ENCODE measurements at places on chromosomes 1 and 21. TPM values are rescaled to one million over a fixed set of nuclear protein-coding genes. Genes with fewer than 3 reads are reported as not detected.

- no peak for DNase-seq
These were observed 58.2 kb downstream of the FNBP1L start for GRCh38 chr1:93506126-93506525.

GRCh38 chr1:167722152-167722869 is 529 bp downstream of the MPZL1 start:
- DNase-seq = peak; percentile 68

DNA sequence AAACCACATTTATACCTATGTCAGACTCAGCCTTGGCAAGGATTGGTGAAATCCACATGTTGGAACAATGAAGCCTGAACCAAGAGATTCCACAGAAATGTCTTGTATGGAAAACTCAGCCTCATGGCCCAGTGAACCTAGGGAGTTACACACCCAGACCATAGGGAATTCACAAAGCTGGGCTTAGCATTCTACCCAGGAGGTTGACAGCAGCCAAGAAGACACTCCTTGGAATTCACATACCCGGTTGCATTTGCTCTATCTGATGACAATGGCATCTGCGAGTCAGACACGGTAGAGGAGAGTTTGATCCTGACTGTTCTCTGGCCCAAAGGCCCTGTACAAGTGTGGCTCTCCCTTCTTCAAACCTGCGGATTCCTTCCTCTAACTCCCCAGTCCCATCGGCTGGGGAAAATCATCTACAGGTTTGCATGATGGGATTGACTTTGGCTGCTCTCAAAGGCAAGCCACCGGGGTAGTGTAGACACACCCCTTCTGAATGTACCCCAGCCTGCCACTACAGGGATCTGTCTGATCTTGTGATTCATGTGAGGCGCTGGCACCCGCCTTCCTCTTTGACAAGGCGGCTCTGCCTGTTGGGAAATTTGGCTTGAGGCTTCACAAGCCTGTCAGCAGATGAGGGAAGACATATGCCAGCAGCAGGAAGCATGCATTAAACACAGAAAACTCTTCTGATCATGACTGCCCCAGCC is 297.3 kb upstream of the KAZN start:
- no peak for DNase-seq

- DNase-seq = no peak
These were observed 9.6 kb upstream of the SMYD2 start for GRCh38 chr1:214271174-214271858.

DNA sequence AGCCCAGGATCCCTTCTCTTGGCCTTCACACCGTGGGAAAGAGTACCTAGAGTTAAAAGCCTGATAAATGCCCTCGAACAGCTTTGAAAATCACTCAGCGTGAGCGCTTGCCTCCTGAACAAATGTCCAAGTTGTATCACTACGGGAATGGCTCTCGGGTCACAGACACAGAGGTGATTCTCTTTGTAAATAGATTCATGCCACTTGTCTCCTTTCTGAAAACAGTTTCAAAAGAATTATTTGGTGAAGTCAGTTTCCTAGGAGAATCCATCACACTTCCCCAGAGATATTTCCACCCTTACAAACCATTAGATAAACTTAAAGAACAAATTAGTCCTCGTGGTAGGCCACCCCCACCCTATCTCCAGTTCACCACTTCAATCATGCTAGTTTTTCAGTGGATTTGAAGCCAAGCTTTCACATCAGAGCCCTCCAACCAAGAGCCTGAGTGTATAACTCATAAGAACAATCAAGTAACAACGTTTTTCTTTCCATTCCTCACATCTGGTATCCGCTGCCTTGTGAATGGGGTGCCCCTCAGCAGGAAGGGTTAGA is 132.9 kb downstream of the SLC30A10 start:
- DNase-seq = no peak

- no peak for DNase-seq
These were observed 157.8 kb downstream of the KCNT2 start for GRCh38 chr1:196450143-196451095.

DNA sequence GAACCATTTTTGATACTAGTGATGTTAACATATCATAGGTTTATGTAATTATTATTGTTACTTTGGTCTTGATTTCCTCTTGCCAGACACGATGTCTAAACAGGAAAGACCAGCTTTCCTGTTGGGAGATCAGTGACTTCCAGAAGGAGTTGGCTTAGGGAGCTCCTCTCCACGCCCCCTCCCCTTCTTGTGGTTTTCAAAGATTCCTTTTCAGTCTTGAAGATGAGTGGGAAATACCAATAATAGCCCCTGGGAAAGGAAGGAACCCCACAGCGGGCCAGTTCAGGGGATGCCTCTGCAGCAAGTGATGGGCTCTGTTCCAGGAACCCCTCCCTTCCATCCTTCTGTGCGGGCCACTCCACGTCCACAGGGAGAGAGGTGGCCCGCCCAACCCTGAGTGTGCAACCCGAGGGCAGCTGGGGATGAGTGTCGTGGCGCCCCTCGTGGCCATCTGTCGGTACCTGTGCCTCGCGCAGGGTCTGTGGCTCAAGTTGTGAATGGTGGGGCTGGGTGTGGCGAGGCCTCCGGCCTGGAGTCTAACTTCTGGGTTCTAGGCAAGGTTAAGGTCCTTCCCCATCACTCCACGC is 65.7 kb downstream of the TLR5 start:
- DNase-seq = no peak

PLA2G4A gene
- 7.3 TPM for total RNA-seq

- DNase-seq = no peak
These were observed 50.7 kb downstream of the LRIG2 start for GRCh38 chr1:113123737-113124136.

GRCh38 chr1:199356561-199356960 is 670.9 kb upstream of the NR5A2 start:
- no peak for DNase-seq

GRCh38 chr1:29643281-29643680 is 407.0 kb downstream of the PTPRU start:
- DNase-seq = no peak

GRCh38 chr1:74237035-74237434 is 1.8 kb downstream of the TNNI3K start:
- no peak for DNase-seq

GRCh38 chr1:178408871-178409270 is 87.9 kb downstream of the CLEC20A start:
- DNase-seq = peak; percentile 43

DNA sequence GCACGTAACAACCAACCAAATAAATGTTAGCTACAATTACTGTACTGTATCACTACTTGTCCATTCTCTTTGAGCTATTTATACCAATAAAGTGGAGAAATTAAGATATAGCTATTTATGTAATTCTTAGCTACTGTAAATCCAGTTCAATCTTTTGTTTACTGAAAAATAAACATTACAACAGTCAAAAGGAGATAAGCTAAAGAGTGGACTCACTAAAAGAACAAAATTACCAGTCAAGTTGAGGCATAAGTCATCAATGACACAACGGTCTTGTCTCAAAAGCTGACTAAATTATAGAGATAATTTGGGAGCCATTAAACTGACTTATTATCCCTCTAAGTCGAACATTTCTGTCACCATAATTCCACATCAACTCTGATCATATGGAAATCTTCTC is 22.5 kb downstream of the TGFBR3 start:
- no peak for DNase-seq

RCC2 gene
- total RNA-seq = 97.9 TPM

AGPAT3 gene
- 35.8 TPM for total RNA-seq

DNA sequence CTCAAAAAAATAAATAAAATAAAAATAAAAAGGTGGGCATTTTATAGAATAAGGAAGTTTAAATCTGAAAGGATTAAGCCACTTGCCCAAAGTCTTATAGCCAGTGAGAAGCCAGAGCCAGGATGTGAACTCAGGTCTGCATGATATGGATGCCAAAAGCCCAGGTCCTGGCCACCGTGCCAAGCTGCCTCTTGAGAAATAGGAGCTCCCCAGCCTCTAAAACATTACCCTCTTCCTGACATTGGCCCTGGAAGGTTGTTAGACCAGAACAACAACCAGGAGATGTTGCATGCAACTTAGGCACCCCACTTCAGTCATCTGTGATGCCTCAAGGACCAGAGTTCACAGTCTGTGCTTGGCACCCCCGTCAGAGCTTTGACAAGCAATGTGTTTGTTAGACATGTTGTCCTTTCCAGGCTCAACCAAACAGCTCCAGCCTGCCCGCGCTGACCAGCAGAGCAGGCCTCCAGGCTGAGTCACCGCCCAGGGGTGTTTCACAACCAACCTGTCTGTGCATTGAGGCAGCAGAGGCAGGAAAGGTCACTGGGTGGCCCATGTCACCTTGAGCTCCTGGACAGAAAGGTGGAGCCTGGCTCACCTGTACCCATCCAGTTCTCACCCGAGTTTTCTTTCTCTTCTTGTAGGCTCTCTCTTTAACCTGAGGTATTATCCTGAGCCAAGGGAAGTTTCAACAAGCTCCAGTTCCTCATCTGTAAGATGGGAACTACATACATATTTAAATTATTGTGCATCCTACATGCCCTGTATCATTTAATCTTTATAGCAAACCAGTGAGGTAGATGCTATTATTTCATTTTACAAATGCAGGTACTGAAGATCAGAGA is 14.9 kb upstream of the MED18 start:
- DNase-seq = peak; percentile 77

CLCA2 gene
- total RNA-seq = 178 TPM

MYCL gene
- total RNA-seq = 5.6 TPM

DNA sequence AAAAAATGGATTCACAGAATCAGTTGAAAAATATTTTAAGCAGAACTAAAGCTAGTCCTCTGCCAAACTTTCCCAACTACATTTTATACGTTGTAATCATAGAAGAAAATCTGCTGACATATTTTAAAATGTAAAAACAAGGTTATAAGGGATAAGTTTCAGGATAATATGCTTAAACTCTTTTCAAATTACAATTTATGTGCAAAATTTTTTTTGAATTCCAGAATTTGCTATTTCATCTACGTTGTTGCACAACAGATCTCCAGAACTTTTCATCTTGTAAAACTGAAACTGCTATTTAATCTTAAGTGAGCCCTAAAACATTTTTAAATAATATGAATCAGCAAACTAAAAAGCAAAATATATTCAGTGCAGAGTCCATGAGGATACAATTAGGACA is 5.9 kb downstream of the EDEM3 start:
- no peak for DNase-seq

GRCh38 chr21:44267655-44268142 is 6.0 kb upstream of the DNMT3L start:
- no peak for DNase-seq

DNA sequence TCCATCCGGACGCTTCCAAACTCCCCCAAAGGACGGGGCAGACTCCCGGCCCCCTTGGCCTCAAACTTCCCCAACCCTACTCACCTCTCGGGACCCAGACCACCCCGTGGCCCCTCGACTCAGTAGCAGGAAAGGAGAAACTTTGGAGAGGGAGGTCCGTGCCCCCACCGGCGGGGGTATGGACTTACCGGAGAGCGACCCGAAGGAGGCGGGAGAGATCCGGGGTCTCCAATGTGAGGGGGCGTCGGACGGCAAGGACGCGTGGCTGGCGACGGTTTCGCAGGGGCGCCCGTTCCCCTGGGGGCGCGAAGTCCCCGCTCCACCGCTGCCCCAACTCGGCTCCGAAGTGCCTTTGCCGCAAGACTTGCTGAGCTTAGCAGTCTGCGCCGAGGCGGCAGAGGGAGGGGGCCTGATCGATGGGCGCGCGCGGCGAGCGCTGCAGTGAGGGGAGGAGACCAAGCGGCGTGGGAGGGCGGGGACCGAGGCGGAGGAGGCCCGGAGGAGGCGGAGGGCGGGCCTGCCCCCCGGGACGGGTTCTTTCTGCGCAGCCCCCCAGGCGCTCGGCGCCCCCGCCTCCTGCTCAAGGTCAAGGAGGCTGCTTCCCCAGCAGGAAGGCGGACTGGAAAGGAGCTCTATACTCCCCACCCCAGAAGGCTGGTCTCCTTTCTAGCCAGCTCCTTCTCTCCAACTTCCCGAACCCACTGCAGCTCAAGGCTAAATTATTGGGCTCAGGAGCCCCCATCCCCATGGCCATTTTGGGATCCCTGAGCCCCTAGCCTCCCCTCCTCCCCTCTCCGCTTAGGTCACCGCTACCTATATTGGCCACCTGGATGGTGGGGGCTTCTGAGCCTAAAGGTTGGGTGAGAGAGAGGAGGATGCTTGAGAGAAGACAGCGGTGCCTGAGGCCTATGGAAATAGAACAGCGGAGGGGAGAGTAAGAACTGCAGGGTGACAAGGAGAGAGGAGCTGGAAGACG is at the start of gene SYT2:
TSS of gene SYT2 (minus strand) at position 385 of the 976 bp plus-strand sequence. CDS start 104,682 bp downstream, outside the sequence.
- DNase-seq = no peak

DNA sequence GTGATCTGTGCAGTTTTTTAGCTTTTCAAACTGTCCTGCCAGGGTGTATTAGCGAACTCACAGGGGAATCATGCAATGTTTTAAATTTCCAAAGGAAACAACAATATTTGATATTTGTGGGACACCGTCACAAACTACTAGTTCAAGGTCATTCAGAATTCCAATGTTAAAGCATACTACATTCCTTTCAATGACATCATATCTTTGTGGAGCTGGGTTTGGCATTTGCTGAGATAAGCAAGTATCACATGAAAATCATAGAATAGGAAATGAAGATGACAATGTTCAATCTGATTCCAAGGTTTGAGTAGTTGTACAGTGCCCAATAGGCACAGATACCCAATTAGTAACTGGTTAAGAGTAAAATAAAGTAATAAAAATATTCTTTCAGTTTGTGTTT is 35.6 kb downstream of the NUF2 start:
- DNase-seq = no peak

- peak; percentile 39 for DNase-seq
These were observed 582 bp downstream of the SLC37A1 start for GRCh38 chr21:42513985-42514882.

ARHGAP30 gene
- 0.17 TPM for total RNA-seq

DNA sequence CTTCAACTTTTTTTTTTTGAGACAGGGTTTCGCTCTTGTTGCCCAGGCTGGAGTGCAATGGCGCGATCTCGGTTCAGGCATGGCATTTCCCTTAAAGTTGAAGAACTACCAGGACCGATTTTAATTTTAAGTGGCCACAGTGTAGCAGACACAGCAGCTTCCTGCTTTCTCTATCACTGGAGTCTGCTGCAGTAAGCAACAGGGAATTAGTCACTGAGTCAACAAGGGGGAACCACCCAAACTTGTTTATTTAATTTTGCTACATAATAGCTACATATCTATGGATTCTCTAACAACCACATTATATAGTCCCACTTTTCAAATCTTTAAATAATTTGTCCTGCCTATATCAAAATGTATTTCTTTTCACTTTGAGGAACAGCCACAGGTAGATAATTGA is 12.5 kb upstream of the TNNI3K start:
- DNase-seq = peak; percentile 1

DNA sequence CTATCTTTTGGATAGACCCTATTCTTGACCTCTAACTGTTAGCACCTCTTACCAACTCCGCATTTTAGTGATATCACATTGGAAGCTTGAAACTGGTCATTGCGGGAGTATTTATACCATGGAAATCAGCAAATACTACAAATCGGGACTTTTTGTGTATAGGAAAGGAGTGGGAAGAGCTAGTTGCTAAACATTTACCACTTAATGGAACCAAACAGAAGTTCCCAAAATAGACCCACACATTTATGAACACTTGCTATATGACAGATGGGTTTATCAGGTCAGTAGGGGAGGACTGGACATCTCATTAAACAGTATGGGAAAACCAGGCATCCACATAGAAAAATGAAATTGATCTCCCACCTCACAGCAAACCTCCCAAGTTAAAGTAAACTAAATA is 29.4 kb downstream of the PHC2 start:
- no peak for DNase-seq

- no peak for DNase-seq
These were observed 801.7 kb upstream of the BRINP3 start for GRCh38 chr1:191279266-191279800.
